Tibial nerve (tissue), 4 donors: ENCODE measurements at places on chromosomes 4 and X.

DNA sequence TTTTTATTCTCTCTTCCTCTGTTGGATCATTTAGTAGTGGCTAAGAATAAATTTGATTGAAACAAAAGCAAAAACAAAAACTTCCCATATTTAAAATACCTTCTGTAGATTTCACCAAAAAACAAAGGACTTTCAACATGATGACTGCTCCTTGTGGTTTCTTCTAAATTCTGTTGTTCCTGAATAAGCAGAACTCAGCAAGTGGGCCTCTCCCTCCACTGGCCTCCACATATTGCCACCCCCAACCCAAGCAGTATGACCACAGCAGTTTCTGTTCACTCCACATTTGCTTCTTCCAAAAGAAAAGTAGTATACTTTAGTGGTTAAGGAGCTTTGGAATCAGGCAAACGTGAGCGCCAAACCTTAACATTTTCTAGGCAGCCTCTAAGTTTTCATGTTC lies 114.7 kb downstream of the COX18 start:
- no peaks in the 10 kb centered on the region for H3K27me3 ChIP-seq
- no peak overlapping the region for H3K4me3 ChIP-seq
- H3K36me3 ChIP-seq: no peaks in the 10 kb centered on the region
- H3K4me1 ChIP-seq: no peaks in the 10 kb centered on the region
- no peak overlapping the region for H3K27ac ChIP-seq
- DNase-seq: no peak

DNA sequence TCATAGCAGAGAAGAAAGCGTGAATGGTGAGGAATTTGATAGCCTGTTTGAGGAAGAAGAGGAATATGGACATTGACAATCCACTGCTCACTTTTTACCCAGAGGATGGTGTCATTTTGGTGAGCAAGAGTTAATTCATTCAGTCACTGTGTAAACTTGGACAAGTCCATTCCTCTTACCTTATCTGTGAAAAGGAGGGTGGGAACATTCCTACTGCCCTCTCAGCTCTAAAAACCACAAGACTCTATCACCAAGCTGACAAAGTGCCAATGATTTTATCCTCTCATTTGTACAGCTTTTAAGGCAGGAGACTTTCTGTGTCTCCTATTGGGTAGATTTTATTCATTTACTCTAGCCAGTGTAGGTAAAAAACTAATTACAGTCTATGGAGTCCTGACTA lies 103.8 kb downstream of the LUZP4 start:
- H3K27ac ChIP-seq: no peak overlapping the region
- H3K36me3 ChIP-seq: no peaks in the 10 kb centered on the region
- H3K4me1 ChIP-seq: no peaks in the 10 kb centered on the region
- peaks cover 35% of the 10 kb centered on the region for H3K27me3 ChIP-seq
- no peak for DNase-seq

GRCh38 chr4:131388277-131388676 lies 1760.8 kb upstream of the PCDH10 start:
- no peak overlapping the region for H3K4me3 ChIP-seq
- H3K27ac ChIP-seq: no peak overlapping the region
- no peaks in the 10 kb centered on the region for H3K4me1 ChIP-seq
- DNase-seq: no peak
- H3K27me3 ChIP-seq: no peaks in the 10 kb centered on the region

DNA sequence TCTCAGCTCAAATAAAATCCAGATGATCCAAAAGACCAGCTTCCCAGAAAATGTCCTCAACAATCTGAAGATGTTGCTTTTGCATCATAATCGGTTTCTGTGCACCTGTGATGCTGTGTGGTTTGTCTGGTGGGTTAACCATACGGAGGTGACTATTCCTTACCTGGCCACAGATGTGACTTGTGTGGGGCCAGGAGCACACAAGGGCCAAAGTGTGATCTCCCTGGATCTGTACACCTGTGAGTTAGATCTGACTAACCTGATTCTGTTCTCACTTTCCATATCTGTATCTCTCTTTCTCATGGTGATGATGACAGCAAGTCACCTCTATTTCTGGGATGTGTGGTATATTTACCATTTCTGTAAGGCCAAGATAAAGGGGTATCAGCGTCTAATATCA lies 18.7 kb upstream of the TLR8 start:
- no peaks in the 10 kb centered on the region for H3K4me1 ChIP-seq
- no peak overlapping the region for H3K4me3 ChIP-seq
- H3K27ac ChIP-seq: no peak overlapping the region
- no peaks in the 10 kb centered on the region for H3K27me3 ChIP-seq
- DNase-seq: no peak

DNA sequence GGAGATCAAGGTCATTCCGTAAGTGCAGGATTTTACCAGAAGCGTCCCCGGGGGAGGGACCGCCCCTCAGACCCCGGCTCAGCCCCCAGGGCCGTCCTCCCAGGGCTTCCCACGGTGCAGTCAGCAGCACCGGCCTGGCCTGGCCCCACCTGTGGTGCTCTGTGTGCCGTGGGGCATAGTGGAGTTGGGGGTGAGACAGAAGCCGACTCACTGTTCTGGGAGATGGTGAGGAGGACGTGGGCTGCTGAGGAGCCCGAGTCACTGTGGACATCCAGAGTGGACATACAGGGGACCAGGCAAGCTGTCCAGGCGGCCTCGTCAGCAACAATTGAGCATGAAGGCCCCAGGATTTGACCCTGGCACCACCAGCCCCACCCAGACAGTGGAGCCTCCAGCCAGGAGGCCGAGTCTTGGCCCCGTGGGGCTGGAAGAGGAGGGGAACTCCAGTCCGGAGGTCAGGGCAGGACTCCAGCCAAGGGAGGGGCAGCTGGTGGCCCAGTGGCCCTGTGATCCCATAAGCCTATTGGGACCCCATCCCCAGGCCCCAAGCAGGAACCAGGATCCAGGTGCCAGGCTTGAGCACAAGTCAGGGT lies 19.1 kb downstream of the ATP5ME start:
- H3K4me3 ChIP-seq: no peak overlapping the region
- no peaks in the 10 kb centered on the region for H3K36me3 ChIP-seq
- H3K27ac ChIP-seq: no peak overlapping the region
- no peak for DNase-seq
- H3K4me1 ChIP-seq: no peaks in the 10 kb centered on the region

GRCh38 chrX:132094164-132094563 lies 33.7 kb downstream of the FRMD7 start:
- H3K4me1 ChIP-seq: no peaks in the 10 kb centered on the region
- H3K4me3 ChIP-seq: no peak overlapping the region
- no peak overlapping the region for H3K27ac ChIP-seq
- H3K27me3 ChIP-seq: no peaks in the 10 kb centered on the region
- no peaks in the 10 kb centered on the region for H3K36me3 ChIP-seq
- no peak for DNase-seq

DNA sequence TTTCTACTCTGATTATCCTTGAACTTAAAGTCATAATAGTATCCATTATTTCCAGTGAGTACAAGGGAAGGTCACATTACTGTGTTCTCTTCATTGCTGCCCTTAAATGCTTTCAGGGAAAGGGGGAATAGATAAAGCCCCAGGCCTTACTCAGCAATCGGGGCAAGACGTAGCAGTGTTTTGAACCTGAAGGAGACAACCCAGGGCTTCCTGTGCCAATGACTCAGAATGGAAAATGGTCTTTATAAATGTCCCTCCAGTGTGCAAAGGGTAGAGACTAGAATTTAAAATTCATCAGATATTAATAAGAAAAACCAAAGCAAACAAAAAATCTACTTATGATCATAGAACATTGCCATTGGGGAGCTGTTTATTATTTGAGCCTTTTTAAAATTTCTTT lies 23.7 kb downstream of the TLR8 start:
- no peaks in the 10 kb centered on the region for H3K4me1 ChIP-seq
- H3K27ac ChIP-seq: no peak overlapping the region
- H3K4me3 ChIP-seq: no peak overlapping the region
- H3K27me3 ChIP-seq: no peaks in the 10 kb centered on the region

DNA sequence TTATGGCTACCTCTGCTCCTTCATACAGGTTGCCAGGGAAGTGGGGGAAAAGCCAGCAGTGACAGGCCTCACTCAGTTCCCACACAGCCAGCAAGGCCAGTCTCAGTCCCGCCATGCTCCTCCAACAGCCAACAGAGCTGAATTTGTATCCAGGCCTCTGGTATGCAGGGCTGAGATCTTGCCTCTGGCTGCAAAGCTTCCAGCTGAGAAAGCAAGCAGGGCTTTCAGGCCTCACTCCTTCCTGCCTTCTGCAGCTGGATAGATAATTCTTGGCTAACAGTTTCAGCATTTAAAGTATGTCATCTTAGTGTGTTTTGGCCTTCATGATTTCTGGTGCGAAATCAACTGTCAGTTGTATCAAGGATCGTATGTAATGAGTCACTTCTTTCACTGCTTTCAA lies 103.6 kb downstream of the GNL3L start:
- no peaks in the 10 kb centered on the region for H3K27me3 ChIP-seq
- H3K4me1 ChIP-seq: no peaks in the 10 kb centered on the region
- no peak overlapping the region for H3K27ac ChIP-seq

DNA sequence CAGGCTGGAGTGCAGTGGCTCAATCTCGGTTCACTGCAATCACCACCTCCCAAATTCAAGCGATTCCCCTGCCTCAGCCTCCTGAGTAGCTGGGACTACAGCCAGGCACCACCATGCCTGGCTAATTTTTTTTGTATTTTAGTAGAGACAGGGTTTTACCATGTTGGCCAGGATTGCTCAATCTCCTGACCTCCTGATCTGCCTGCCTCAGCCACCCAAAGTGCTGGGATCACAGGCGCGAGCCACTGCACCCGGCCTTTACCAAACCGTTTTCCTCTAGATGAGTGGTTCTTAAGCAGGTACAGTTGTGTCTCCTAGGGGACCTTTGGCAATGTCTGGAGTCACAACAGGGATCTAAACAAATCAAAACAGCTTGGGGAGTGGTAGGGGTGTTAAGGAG lies 11.6 kb downstream of the AMELX start:
- no peak overlapping the region for H3K27ac ChIP-seq
- peak; percentile 7 for DNase-seq
- no peaks in the 10 kb centered on the region for H3K27me3 ChIP-seq
- no peaks in the 10 kb centered on the region for H3K36me3 ChIP-seq
- H3K4me1 ChIP-seq: no peaks in the 10 kb centered on the region

DNA sequence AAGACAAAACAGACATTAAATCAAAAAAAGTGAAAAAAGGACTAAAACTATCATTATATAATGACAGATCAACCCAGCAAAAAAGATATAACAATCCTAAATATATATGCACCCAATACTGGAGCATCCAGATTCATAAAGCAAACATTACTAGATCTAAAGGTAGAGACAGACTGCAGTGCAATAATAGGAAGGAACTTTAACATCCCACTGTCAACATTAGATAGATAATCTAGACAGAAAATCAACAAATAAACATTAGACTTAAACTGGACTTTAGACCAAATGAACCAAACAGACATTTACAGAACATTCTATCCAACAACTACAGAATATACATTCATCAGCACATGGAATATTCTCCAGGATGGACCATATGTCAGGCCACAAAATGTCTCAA lies 29.5 kb upstream of the RAB39B start:
- no peak for DNase-seq
- H3K27me3 ChIP-seq: no peaks in the 10 kb centered on the region
- H3K4me1 ChIP-seq: no peaks in the 10 kb centered on the region
- H3K4me3 ChIP-seq: no peak overlapping the region
- H3K27ac ChIP-seq: no peak overlapping the region

- H3K36me3 ChIP-seq: no peaks in the 10 kb centered on the region
- no peak overlapping the region for H3K4me3 ChIP-seq
- H3K4me1 ChIP-seq: no peaks in the 10 kb centered on the region
- DNase-seq: no peak
- no peak overlapping the region for H3K27ac ChIP-seq
These were observed 27.8 kb upstream of the PSAPL1 start for GRCh38 chr4:7462509-7462971.

- DNase-seq: no peak
- no peaks in the 10 kb centered on the region for H3K27me3 ChIP-seq
- no peak overlapping the region for H3K4me3 ChIP-seq
These were observed 15.5 kb upstream of the CYLC1 start for GRCh38 chrX:83845397-83845796.
